ENCODE measurements at places on chromosomes 1 and 21. TPM values are rescaled to one million over a fixed set of nuclear protein-coding genes. Genes with fewer than 3 reads are reported as not detected.

DNA sequence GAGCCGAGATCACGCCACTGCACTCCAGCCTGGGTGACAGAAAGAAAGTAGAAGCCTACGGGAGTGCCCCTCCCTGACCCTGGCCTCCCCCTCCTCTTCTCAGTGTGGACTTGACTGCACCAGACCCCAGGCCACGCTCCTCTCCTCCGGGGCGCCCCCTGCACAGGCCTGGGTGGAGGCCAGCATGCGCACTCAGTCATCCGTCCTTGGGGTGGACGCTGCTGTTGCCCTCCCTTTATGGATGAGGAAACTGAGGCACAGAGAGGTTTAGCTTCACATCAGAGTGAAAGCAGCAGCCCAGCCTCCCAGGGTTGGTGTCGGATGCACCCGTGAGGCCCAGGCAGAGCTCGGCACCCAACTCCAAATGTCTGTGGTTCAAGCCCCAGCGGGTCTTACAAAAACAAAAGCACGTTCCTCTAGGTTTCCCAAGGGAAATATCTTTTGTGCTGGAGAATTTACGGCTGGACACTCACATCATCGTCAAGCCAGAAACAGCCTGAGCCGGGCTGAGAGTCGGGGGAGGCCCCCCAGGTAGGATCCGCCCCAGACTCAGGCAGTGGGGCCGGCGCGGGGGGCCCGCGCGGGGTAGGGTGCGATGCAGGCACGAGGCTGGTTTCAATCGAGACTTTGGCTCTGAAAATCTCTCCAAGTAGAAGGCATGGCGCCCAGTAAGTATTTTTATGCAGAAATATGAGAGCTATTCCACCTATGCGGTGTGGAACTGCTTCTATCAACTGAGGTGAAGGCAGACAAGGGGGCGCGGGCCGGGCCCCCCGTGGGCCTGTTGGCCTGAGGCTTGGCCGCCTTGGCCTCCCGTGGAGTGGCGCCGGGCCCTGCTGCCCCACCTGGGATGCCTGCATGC, 36.6 kb downstream of the MORN1 start:
- DNase-seq: no peak

DNA sequence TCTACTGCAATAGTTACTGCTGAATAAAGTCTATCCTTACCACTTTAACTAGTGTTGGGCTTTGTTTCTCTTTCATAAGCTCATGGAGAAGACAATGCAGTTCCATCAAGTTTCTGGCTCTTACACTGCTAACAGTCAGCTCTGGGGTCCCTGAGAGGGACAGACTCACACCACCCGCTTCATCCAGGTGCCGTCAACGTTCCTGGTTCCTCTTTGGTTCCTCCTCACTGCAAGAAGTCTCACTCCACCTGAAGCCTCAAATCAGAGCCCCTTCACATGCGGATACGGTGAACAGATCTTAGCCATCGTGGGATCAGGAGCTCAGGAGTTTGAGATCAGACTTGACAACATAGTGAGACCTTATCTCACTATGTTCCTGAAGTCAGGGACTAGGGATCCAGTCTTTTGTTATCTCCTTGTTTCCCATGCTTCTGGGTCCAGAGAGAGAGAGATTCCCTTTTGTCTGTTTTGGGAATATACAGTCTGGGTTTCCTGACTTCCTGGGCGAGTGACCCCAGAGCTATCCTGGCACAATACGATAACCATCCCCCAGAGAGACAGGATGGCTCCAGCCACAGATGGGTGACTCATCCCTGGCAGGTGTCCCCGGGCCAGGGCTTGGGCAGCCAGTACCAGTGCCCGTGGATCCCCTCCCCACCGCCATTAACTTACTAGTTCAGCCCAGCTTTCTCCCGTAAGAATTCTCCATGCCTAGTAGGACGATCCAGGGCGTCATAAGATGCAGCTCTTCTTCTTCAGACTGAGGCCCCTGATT, 14.3 kb upstream of the PCP4 start:
- peak; percentile 35 for DNase-seq

DNA sequence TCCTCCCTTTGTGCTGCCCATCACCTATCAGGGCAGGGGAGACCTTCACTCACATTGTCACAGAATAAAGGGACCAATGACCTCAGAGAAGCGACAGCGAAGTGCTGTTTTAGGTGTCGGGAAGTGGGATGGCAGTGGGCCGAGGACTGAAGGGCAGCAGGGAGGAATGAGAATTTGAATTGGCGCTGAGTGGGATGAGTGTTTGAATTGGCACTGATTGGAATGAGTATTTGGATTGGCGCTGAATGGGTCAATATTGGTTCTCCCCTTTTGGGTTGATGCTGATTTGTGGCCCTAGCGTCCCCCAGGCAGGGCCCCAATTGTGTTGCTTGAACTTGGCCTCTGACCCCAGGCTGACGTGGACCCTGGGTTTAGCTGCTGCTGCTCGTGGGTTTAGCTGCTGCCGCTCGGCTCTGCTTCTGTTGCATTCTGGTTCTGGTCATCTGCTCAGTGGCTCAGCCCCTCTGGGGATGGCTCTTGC, 12.4 kb upstream of the UMODL1 start:
- DNase-seq: no peak

- no peak for DNase-seq
Measured at GRCh38 chr1:67429011-67429527, 1.1 kb downstream of the SERBP1 start.

- DNase-seq: peak; percentile 83
Measured at GRCh38 chr1:167221126-167221737, 546 bp downstream of the POU2F1 start.

DNA sequence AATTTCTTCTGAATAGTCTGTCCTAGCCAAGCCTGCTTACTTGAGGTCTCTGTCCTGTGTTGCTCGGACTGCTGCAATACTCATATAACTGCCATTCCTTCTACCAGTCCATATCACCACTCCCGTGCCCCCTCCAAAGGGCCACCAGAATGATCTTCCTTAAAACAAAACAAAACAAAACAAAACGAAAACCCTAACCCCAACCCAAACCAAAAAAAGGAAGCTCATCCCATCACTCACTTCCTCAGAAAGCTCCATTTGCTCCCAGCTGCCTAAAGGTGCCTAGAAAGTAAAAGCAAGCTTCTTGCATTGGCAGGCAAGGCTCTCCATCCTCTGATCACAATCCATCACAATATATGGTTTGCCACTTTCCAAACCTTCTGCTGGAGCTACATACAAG, 20.3 kb downstream of the USP24 start:
- no peak for DNase-seq

DNA sequence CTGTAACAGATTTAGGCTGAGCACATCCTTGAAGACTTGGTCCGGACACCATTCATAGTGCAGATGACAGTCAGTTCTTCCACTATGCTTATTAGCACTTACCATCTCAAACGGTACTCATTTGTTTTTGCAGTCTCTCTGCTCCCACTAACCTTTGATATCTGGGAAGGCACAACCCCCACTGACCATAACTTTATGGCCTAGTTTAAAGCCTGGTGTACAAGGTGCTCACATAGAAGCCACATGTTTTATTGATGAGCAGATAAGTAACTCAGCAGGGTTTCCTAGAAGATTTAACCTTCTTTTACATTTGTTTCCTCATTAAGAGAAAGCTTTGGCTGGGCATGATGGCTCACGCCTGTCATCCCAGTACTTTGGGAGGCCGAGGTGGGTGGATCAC, 119.3 kb upstream of the MAGI3 start:
- DNase-seq: no peak

DNA sequence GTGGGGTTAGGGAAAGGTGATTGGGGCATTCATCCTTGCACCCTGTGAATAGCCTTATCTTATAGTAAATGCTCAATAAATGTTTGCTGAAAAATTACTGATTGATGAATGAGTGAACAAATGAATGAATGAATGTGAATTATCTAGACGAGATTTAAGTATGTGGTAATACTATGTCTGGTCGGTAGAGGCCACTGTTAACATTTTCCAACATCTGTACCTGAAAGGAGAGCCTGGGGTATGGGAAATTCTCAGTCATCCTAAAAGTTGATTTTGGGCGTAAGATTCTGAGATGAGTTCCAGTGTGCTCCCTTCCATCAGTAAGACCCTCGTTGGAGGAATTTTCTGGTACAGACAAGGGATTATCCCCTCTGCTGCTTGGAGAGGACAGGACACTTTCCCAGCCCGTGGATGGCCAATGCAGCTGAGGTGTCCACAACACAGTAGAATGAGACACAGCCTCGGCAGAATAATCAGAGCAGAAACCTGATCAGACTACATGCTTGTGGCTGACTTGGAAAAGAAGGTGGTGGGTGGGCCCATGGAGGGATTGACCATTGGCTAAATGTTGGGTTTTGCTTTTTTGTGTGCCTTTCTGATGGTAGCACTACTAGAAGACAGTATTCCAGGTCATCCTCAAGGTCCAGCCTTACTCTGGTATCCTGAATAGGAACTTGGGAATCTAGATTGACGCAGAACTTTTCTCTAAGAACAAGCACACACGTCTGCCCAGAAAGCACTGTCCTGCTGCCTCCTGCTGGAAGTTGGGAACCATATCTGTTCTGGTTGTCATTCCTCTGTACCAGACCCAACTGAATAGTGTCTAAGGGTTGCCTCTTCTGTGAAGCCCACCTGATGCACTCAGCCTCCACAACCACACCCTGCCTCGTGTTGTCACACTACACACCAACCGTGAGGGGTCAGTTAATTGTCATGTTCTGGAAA, 262.0 kb downstream of the TNR start:
- DNase-seq: no peak

DNA sequence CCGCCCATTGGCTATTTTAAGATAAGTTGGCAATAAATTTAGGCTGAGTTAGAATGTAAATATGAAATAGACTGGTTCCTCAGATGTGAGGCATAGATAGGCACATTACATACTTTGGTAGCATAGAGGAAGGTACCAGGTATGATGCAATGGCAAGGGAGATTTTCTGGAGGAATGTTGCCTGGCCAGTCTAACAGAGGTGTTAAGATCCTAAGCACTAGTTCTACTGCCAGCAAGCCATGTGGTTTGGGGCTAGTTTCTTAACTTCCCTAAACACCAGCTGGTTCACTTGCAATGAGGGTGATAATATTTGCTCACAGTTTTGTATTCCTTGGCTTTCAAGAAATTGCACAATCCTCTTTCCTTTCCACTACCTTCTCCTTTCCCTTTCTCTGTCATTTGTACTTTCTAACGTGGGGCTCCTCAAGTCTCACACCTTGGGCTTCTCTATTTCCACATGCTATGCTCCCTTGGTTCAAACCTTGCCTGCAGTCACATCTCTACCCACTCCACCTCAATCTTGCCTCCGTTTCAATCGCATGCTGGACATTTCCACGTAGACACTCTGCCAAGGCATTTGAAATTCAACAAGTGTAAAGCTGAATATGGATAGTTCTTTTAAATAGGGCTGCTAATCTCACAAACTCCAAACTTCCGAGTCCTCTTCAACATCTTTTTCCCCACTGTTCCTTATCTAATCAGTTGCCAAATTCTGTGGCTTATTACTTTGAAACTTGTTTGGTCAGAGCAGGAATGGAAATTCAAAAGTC, 4.7 kb upstream of the CD55 start:
- DNase-seq: peak; percentile 76

DNA sequence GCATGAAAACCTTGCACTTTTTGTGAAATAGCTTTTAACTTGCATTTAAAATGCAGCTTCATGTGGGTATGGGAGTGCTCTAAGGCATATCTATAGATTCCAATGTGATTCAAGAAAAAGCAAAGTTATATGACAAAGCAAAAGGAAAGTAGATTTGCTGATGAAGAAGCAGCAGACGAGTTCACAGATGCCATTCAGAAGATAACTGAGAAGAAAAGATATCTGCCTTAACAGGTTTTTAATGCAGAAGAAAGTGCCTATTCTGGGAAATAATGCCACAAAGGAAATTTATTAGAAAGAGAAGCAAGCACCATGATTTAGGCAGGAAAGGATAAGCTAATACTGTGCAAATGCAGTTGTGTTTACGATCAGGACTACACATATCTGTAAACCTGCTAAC, 68.1 kb downstream of the PHTF1 start:
- DNase-seq: no peak

DNA sequence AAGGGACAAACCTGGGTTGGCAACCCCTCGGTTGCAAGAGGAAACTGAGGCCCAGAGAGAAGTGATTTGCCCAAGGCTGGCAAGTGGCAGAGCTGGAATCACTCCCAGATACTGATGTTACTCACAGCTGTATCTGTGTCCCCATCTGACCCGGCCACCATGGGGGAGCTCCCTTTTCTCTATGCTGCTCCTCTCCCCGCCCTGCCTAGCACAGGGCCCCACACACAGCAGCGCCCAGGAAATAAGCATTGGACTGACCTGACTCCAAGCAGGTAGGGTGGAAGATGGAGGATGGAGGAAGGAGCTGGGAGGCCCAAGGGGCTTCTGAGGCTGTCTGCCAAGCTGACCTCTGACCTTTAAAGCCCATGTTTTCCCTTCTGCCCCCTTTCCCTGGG, 3.0 kb upstream of the FBLIM1 start:
- no peak for DNase-seq

DNA sequence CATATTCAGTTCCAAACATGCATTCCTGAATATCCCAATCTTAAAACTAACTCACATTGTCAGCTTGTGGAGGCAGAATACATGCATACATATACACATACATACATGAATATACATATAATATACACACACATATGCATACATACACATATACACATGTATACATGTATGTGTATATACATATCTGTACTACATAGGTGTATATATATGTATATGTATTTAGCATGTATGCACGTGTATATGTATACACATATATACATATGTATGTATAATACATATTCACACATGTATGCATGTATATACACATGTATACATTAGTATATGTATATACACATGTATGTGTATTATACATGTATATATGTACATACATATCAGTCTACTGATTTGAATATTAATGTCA, 1.2 kb upstream of the ZNF691 start:
- no peak for DNase-seq

- DNase-seq: no peak
Measured at GRCh38 chr1:241551759-241552638, 19.8 kb downstream of the KMO start.

GRCh38 chr1:232044728-232045127, 418.1 kb downstream of the DISC1 start:
- no peak for DNase-seq

DNA sequence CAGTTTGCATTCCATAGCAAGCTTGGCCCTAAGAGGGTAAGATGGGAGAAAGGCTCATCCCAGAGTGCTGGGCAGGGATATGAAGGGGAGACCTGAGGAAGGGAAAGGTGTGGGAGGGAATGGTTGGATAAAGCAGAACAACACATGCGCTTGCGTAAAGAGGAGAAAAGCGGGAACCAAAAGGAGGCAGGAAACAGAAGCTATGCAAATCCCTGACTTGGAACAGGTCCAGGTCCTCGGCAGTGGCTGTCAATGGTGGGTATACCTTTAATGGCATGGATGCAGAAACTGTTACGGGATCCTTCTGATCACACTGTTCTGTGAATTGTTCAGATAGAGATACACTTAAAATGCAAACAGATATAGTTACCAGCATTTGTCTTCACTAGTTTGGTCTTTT, 455.6 kb downstream of the SIPA1L2 start:
- DNase-seq: no peak

GRCh38 chr1:170663404-170664092, 383 bp upstream of the PRRX1 start:
- no peak for DNase-seq

GRCh38 chr1:228163776-228164519, 1.7 kb upstream of the IBA57 start:
- DNase-seq: no peak

DMBX1 gene
- total RNA-seq: 16.6 TPM

OR2T10 gene
- total RNA-seq: not detected

AKR7A3 gene
- 1.6 TPM for total RNA-seq

SH2D2A gene
- total RNA-seq: 2.4 TPM

SLC5A9 gene
- 48.1 TPM for total RNA-seq

TSTD1 gene
- total RNA-seq: 59.1 TPM

KCNJ6 gene
- total RNA-seq: 0.33 TPM

FH gene
- 66.7 TPM for total RNA-seq

All from endodermal cell (in vitro differentiated cells).